ENCODE measurements at places on chromosomes 2 and 18. TPM values are rescaled to one million over a fixed set of nuclear protein-coding genes. Genes with fewer than 3 reads are reported as not detected.

KHK gene
- 4.2 TPM for total RNA-seq

FKBP1B gene
- total RNA-seq = not detected

CXCR2 gene
- not detected for total RNA-seq

ANKRD30BL gene
- total RNA-seq = not detected

EGR4 gene
- total RNA-seq = 2.2 TPM

ACADL gene
- total RNA-seq = not detected

HOXD3 gene
- total RNA-seq = not detected

MTHFD2 gene
- total RNA-seq = 180 TPM

SNED1 gene
- total RNA-seq = not detected

GALR1 gene
- not detected for total RNA-seq

LYG2 gene
- not detected for total RNA-seq

PTPN18 gene
- 67.5 TPM for total RNA-seq

ITGB6 gene
- 14.8 TPM for total RNA-seq

CELF4 gene
- total RNA-seq = not detected

CHST9 gene
- total RNA-seq = not detected

AOX1 gene
- total RNA-seq = not detected

CPO gene
- not detected for total RNA-seq

REG3G gene
- not detected for total RNA-seq

TUBA3D gene
- total RNA-seq = not detected

KLHL41 gene
- total RNA-seq = not detected

CGREF1 gene
- 42.0 TPM for total RNA-seq

COLEC12 gene
- total RNA-seq = not detected

SERPINB11 gene
- total RNA-seq = not detected

FAM237A gene
- total RNA-seq = not detected

LRP2 gene
- total RNA-seq = not detected

CYTIP gene
- 0.08 TPM for total RNA-seq

CCNT2 gene
- 11.8 TPM for total RNA-seq

ADD2 gene
- total RNA-seq = 0.71 TPM

LYPD6 gene
- 1.2 TPM for total RNA-seq

SP140L gene
- 3.5 TPM for total RNA-seq

PROKR1 gene
- total RNA-seq = not detected

LGALSL gene
- 8.5 TPM for total RNA-seq

SPP2 gene
- total RNA-seq = not detected

TOGARAM2 gene
- total RNA-seq = 0.20 TPM

SERPINB3 gene
- not detected for total RNA-seq

RNF125 gene
- 2.1 TPM for total RNA-seq

ST6GAL2 gene
- total RNA-seq = not detected

ZNF532 gene
- total RNA-seq = 8.1 TPM

TEX44 gene
- total RNA-seq = not detected

MC2R gene
- total RNA-seq = not detected

UGT1A5 gene
- 3.1 TPM for total RNA-seq

RIT2 gene
- total RNA-seq = not detected

CTNNA2 gene
- not detected for total RNA-seq

CREG2 gene
- not detected for total RNA-seq

TSPYL6 gene
- total RNA-seq = not detected

SP9 gene
- total RNA-seq = not detected

CYP27C1 gene
- not detected for total RNA-seq

CYP1B1 gene
- 13.5 TPM for total RNA-seq

DSG1 gene
- not detected for total RNA-seq

Data from HT-29 (cell line).